HTR-8/SVneo (cell line): ENCODE measurements at places on chromosomes 12 and 14.

- no peak for DNase-seq
Measured at GRCh38 chr12:101696251-101697196, 916 bp upstream of the CHPT1 start.

- no peak for DNase-seq
Measured at GRCh38 chr14:32382704-32383103, 53.6 kb downstream of the AKAP6 start.

- DNase-seq, result no peak
Measured at GRCh38 chr12:29492891-29493290, 4.6 kb downstream of the OVCH1 start.

DNA sequence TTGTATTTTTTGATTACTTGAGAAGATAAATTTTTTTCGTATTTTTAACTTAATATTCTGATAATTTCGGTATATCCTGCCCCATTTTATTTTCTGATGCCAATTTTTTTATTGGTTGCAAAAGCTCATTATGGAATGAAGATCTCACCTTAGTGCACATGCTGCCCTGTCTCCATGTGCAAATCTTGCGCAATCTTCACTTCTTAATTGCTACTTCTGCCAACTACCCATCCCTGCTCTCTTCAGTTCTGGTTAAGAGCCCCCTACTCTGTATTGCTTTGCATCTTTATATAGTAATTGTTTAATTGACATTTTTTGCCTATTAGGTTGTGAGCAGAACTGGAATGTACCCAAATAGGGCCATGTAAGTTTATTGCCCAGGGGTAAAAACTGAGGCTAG lies 20.5 kb upstream of the LRRK2 start:
- no peak for DNase-seq

DNA sequence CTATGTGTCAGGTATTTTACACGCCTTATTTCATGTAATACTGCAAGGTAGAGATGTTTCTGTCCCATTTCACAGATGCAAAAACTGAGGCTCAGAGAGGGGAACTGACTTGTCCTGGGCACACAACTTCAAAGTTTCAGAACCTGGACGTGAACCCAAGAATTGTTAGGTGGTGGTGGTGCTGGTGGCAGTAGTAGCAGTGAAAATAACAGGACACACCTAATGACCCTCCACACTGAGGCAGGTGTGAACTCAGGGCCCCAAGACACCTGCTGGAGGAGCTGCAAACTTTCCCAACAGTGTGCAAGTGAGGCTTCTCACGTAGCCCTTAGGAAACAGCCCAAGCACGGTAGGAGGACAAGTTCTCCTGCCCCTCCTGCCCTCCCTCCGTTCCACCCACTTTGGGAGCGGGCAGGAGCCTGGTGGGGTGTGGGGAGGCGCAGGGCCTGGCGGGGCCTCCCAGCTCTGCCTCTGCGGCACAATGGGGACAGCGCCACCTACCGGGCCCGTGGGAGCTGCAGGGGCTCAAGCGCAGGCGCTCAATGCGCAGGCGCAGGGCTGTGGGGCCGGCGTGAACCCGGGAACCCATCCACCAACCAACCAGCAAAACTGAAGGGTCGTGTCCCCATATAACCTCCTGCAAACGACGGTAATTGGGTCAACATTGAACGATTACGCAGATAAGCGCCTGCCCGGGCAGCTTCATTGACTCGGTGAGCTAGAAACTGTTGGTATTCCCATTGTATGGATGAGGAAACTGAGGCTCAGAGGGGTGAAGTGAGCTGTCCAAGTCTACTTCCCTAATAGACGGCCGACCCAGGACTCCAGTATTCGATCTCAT lies 12.0 kb upstream of the TRPV4 start:
- DNase-seq, result peak; percentile 90

- DNase-seq, result no peak
Measured at GRCh38 chr12:24760606-24761378, 188.1 kb downstream of the BCAT1 start.

GRCh38 chr14:31660191-31660590 lies 99.0 kb downstream of the NUBPL start:
- DNase-seq, result no peak

DNA sequence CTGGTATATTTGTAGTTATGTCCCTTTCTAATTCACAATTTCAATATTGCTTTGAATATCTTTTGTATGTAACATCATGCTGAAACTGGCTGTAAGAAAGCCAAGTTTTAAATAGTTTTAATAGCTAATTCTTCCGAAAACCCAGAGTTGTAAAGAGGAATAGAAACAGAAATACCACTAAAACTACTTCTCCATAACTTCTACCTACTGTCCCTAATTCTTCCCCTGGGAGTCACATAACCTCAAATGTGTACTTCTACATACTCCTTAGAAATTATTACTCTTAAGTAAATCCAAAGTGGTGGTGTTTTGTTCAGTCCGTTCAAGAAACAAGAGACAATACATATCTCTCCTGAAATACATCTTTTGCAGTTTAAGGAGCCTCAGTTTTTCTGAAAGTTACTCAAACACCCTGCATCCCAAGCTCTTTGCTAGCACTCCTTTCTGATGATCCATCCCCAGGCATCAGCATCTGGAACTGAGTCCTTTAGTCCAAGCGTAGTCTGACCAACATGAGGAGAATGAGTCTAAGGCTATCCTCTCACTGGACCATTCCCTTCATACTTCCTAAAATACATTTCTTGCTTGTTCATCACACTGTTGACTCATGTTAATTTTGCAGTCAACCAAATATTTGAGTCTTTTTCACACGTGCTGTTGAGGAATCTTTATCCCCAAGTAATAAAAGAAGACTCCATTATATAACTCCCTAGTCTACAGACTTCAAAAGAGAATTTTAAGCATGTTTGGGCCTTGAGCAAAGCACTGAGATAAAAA lies 214.3 kb upstream of the NUDT4 start:
- DNase-seq, result no peak

DNA sequence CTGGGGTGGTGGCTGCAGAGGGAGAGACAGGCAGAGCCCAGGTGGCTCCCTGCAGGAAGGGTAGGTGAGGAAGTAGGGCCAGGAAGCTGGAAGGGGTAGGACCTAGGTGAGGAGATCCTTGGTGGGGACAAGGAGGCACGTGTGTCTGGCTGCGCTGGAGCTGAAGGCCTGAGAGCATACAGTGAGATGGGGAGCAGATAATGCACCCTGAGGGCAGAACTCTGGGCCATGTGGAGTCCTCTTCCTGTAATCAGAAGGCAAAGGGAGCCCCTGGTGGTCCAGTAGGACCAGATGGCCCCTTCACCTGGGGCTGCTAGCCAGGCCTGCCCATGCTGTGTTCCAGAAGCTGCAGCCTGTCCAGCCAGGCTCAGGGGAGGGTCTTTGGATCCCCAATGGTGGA lies 15.3 kb upstream of the KRT80 start:
- no peak for DNase-seq

DNA sequence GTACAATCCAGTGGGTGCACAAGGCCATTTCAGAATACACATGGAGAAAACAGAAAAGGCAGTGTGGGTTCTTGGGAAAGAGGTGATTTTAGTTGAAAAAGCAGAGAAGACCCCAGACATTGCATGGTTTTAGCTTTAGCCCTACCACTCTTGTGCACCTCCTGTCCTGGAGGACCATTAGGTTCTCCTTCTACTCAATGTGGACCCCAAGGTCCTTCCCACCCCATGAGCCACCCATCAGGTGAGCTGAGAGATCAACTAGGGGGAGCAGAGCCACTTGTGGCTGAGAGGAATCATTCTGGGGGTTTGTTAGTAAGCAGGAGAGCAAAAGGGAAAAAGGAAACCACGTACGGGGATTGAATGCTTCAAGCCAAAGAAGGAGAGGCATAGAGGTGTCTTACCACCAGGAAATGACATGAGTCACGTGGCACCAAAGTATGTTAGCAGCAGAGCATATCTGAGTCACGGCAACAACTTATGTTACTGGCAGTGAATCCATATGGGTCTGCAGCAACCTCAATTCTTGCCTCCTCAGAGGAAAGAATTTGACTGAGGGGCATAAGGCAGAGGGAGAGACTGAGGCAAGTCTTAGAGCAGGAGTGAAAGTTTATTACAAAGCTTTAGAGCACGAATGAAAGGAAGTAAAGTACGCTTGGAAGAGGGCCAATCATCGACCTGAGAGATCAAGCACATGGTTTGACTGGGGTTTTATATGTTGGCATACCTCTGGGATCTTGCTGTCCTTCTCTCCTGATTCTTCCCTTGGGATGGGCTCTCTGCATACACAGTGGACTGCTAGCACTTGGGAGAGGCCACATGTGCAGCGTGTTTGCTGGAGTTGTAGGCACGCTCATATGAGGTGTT lies 73.9 kb downstream of the HSD17B6 start:
- DNase-seq, result no peak

DNA sequence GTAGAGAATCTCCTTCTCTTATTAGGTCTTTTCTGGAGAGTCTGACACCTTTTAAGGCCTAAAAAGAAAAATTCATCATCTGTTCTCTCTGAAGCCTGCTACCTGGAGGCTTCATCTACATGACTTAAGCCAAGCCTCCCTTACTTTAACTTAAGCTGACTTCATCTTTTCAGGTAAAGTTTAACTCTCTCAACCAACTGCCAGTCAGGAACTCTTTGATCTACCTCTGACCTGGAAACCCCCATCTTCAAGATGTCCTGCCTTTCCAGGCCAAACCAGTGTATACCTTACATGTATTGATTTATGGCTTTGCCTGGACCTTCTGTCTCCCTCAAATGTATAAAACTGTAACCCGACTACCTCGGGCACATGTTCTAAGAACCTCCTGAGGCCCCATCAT lies 17.5 kb downstream of the GSTZ1 start:
- no peak for DNase-seq

- no peak for DNase-seq
Measured at GRCh38 chr12:88035907-88036289, 6.7 kb upstream of the C12orf50 start.

GRCh38 chr14:71764701-71765382 lies 167.4 kb upstream of the RGS6 start:
- DNase-seq, result no peak

GRCh38 chr14:92035890-92036289 lies 4.0 kb downstream of the TRIP11 start:
- DNase-seq, result no peak

- no peak for DNase-seq
Measured at GRCh38 chr14:59753512-59753911, 117.1 kb downstream of the RTN1 start.

DNA sequence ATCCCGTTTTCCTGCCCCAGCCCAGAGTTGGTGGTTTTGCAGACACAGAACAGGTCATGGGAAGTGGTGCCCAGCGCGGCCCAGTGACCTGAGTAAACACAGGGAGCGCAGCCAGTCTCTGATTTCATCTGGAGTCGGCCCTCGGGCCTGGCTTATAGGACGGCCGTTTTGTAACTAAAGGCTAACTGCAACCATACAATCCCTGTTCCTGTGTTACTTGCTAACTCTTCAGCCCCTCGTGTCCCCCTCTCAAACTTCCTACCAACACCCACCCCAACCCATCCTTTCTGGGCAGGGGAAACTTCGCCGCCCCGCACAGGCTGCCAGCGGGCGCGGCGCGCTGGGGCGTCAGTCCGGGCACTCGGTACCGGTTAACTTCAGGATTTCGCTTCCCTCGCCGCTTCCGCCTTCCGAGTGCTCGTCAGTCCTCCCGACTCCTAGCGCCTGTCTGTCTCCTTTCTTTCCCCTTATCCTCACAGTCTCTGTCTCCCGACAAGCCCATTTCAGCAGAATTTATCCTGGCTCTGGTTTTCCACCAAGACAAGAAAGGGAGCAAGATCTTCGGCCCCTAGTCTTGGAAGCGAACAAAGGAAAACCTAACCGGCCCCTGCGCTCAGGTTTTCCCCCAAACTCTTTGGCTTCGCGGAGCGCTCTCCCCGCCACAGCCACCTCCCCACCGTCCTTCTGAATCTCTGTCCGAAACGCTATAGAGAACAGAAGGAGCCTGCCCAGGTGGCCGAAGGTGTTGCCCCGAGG lies 2.0 kb downstream of the SIX1 start:
- peak; percentile 87 for DNase-seq
